ENCODE measurements at places on chromosomes 5 and 9.

DNA sequence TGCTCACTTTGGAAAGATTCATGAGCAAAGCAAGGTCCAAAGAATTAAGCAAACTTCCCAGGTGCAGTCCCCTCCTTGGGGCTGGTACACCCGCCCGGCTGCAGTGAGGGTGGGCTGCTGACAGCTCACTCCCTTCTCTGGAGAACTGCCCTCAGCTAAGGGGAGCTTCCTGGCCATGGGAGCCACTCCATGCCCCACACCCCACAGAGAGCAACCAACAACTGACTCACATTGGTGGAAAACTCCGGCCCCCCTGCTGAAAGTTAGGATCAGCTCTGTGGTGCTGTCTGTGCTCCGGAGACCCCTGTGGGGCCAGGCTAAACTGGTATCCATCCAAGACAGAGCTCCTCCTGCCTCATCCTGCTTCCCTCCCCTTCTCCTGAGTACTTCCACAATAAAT is 223.0 kb downstream of the GABBR2 start:
- DNase-seq, result no peak

- DNase-seq, result peak; percentile 92
Measured at GRCh38 chr9:70418822-70419555, 4.5 kb upstream of the KLF9 start.

DNA sequence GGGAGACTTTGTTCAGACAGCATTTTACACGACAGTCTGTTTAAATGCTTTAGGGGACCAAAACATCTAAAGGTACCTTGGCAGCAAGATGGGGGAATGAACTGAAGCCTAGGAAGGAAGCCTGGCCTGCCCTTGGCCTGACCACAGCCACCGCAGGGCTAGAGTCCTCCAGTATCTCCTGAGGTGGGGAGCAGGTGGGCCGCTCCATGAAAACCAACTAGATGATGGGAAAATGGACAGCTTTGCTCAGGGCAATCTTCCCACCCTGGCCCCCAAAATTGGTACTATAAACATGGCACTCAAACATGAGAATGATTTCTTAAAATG is 153.3 kb downstream of the AUH start:
- no peak for DNase-seq

GRCh38 chr5:172713113-172713808 is 57.7 kb downstream of the DUSP1 start:
- DNase-seq, result peak; percentile 73

DNA sequence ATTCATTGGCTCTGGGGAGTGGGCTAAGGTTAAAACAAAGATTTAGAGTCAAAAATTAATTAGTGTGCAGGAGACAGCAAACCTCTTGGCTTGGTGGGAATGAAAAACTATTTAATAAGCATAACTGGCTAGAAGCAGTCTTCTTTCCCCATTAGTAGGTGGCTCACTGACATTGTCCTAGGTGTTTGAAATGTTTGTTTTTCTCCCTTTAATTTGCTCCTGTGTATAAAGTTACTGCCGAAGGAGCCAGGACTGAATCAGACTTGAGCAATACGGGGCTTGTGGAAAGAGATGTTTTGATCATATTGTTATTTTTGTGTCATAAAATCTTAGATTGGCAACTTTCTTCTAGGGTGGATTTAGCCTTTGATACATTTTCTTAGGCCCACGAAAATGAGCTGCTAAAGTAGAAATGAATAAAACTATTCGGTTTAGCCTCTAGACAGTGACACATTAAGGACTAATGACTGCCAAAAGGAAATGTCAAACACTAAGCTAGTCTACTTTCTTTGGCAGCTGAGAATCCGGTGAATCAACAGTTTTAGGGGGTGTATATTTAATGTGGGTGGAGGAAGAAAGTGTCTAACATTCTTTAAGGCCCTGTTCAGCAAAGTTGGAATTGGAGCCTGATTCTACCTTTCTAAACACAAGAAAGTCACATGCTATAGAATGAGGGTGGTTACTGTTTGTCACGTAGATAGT is 30.2 kb downstream of the LRRTM2 start:
- DNase-seq, result no peak

- no peak for DNase-seq
Measured at GRCh38 chr5:54804086-54804485, 181.3 kb downstream of the ESM1 start.

DNA sequence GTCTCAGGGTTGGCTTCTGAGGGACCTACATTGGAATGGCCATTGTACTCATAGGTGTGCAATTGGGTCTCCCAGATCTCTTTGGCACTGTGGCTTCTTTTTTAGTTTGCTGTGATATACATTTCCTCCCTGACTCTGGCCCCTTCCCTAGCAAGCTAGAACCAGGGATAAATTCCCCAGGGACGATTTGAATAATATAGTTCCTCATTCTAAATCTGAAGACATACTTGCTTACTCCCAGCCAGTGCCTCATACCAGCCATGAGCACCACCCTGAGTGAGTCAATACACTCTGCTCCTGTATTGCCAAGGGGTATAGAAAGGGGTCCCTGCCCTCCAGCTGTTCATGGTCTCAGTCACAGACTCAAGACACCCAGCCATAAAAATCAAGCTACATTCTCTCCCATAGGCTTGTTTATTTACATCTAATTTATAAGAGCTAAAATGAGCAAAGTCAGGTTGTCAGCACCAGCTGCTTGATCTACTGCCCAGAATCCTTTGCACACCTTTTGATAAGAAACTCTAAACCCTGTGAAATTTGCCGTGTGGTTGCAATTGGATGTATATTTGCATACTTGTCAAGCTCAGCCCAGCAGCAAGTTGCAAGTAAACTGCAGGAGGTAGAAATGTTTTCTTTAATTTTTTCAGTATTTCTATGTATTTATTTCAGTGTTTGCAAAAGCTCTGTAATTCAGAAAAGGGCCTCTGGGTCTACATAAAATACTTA is 219.9 kb upstream of the IRX1 start:
- no peak for DNase-seq

DNA sequence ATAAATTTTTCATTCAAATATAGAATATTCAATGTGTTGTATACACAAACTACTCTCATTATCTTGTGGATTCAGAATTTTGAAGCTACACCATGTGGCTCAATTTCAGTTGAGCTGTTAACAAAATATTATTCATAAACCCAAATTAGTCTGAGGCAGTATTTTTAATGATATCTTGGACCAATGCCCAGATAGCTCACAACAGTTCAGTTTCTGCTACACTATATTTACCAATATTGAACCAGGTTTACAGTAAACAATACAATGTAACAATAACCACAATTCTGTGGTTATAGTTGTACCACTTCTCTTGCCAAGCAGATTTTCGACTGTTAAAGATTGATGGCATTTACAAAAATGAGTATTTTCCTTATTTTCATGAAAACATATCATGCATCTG is 99.9 kb downstream of the SSBP2 start:
- DNase-seq, result no peak

DNA sequence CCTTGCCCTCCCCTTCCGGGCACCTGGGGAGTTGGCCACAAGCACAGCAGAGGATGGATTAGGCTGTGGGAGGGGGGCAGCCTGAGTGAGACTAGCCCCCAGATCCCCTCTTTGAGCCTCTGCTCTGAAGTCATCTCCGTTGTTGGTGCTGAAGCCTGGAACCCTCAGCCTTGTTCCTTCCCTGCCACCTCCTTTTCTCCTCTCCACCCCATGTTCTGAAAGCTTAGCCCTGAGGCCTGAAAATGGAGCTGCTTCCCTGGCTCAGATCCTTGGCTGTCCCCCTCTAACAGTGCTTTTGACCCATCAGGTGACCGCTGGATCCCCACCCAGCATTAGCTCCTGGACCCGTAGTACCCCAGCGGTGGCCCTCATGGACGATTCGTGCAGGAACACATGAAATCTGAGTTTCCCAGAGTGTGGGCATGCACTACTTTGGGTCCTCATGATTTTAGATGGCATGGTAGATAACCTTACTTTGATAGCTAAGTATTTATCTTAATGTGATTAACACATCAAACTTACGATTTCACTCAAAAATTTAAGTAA is 21.6 kb upstream of the ANGPTL2 start:
- DNase-seq, result no peak

DNA sequence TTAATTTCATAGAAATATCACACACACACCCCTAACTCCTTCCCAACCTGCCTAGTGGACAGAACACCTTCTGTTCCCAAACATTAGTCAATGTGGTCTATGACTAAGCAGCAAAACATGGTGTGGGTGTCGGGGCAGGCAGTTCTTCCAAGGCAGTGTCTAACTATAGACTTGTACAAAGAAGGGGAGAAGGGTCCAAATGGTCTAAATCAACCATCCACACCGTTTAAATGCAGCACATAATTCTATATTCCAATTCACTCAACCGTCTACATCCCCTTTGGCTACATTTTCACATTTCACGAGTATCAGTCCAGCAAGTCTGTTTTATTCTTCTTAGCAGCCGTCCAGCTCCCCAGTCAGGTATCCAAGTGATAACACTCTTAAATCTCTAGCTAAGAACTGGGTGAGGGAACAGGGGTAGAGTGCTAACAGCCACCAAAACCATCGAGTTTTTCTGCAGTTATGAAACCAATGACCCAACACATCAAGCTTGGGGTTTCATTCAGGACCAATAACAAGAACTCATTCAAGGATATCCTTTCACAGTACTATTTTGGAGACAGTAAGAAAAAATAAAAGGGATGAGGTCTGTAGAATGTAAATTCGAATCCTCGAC is 3.3 kb downstream of the ZNF608 start:
- no peak for DNase-seq

DNA sequence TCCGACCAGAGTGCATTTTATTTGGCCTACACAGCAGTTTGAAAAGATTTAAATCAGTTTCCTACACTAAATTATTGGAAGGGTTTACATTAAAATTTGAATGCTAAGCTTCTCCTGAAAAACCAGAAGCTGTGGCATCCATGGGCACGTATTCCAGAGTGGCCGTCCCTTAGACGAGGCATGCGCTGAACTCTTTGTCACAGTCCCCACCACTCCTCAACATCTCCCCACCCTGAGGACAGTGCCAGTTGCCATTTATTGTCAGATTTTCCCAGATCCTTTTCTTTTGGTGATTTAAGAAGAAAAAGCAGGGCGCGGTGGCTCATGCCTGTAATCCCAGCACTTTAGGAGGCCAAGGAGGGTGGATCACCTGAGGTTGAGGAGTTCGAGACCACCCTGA is 39.9 kb upstream of the UNC5A start:
- no peak for DNase-seq

GRCh38 chr5:170738840-170739239 is 44.7 kb upstream of the GABRP start:
- no peak for DNase-seq

DNA sequence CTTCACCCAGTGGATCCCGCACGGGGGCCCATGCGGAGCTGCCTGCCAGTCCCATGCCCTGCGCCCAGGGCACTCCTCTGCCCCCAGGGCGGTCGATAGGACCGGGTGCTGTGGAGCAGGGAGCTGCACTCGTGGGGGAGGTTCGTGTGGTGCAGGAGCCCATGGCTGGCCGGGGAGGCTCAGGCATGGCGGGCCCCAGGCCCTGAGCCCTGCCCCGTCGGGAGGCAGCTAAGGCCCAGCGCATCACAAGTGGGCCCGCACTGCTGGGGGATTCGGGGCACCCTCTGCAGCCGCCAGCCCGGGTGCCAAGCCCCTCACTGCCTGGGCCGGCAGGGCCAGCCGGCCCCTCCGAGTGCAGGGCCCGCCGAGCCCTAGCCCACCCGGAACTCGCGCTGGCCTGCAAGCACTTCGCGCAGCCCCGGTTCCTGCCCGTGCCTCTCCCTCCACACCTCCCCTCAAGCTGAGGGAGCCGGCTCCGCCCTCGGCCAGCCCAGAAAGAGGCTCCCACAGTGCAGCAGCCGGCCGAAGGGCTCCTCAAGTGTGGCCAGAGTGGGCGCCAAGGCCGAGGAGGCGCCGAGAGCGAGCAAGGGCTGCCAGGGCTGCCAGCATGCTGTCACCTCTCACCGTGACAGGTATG is 221.1 kb upstream of the RORB start:
- no peak for DNase-seq

DNA sequence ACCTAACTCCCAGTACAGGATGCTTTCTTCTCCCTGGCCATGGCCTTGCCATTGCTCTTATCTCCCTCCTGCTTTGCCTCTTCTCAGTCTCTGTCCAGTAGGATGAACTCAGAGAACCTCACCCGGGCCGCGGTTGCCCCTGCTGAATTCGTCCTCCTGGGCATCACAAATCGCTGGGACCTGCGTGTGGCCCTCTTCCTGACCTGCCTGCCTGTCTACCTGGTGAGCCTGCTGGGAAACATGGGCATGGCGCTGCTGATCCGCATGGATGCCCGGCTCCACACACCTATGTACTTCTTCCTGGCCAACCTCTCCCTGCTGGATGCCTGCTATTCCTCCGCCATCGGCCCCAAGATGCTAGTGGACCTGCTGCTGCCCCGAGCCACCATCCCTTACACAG is at the start of gene OR5C1:
Gene OR5C1, plus strand, starts transcription at position 103 of the 400 bp plus-strand sequence. Its CDS starts 0 bp downstream, at position 103.
- DNase-seq, result no peak
